Astrocyte (in vitro differentiated cells and primary cell): ENCODE measurements at places on chromosomes 11 and 22. TPM values are rescaled to one million over a fixed set of nuclear protein-coding genes. Genes with fewer than 3 reads are reported as not detected.

GRCh38 chr11:109075976-109076375 is 346.0 kb upstream of the C11orf87 start:
- no peak for DNase-seq
- H3K27me3 ChIP-seq: no peaks in the 10 kb centered on the region
- H3K4me3 ChIP-seq: no peak overlapping the region

Gene MYO7A
- 0.16 TPM in 1 of 2 replicates, not detected in the other for total RNA-seq

DNA sequence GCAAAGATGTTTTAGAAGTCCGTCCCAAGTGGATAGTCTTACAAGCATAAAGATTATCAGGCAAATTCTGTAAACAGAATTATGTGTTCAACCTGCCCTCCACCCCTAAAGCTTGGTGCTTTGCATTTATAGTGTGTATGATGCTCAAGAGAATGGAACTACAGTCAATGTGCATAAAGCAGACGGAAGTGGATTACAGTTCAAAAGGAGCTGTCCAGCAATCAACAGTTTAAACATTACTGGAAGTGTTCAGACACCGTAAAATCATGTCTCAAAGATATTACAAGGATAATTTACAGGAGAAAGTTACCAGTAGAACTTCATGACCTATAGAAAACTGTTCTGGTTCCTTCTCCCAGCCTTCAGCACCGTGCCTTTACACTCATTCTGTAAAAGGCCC is 1.0 kb downstream of the RIC3 start:
- H3K27ac ChIP-seq: no peak overlapping the region
- DNase-seq: no peak
- H3K4me3 ChIP-seq: no peak overlapping the region
- H3K4me1 ChIP-seq: peaks cover 6% of the 10 kb centered on the region
- H3K27me3 ChIP-seq: peaks cover 26% of the 10 kb centered on the region
- no peaks in the 10 kb centered on the region for H3K36me3 ChIP-seq

Gene UBQLN3
- total RNA-seq: not detected in 2 replicates

- DNase-seq: peak; percentile 81
- no peak overlapping the region for H3K4me3 ChIP-seq
- H3K27ac ChIP-seq: peak overlapping the region; percentile 67
- H3K36me3 ChIP-seq: peaks cover 5% of the 10 kb centered on the region
- no peaks in the 10 kb centered on the region for H3K27me3 ChIP-seq
Observed at GRCh38 chr22:31734512-31734911, 15.4 kb downstream of the PRR14L start.

GRCh38 chr11:34890089-34890488 is 26.1 kb downstream of the APIP start:
- no peaks in the 10 kb centered on the region for H3K4me1 ChIP-seq
- H3K27me3 ChIP-seq: no peaks in the 10 kb centered on the region
- no peak for DNase-seq
- H3K4me3 ChIP-seq: no peak overlapping the region

Gene SLC17A6
- not detected in 2 replicates for total RNA-seq

DNA sequence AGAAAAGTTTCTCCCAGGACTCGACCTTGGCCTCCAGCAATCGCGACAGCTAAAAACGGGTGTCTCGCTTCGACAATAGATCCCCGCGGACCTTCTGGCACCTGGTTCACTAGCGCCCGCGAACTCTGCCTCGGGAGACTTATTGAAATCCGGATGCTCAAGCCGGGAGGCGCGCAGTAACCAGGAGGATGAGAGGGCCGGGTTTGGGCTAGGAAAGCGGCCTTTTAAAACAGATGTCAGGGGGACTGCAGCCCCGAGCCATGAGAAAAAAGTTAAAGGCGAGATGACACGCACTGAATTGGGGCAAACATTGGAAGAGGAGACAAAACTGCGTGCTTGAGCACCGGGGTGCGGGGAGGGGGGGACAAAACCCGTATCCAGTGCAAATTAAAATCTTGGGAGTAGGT is 637 bp upstream of the ZBTB16 start:
- H3K4me1 ChIP-seq: no peaks in the 10 kb centered on the region
- no peak for DNase-seq
- peaks cover 56% of the 10 kb centered on the region for H3K27me3 ChIP-seq
- H3K36me3 ChIP-seq: no peaks in the 10 kb centered on the region

DNA sequence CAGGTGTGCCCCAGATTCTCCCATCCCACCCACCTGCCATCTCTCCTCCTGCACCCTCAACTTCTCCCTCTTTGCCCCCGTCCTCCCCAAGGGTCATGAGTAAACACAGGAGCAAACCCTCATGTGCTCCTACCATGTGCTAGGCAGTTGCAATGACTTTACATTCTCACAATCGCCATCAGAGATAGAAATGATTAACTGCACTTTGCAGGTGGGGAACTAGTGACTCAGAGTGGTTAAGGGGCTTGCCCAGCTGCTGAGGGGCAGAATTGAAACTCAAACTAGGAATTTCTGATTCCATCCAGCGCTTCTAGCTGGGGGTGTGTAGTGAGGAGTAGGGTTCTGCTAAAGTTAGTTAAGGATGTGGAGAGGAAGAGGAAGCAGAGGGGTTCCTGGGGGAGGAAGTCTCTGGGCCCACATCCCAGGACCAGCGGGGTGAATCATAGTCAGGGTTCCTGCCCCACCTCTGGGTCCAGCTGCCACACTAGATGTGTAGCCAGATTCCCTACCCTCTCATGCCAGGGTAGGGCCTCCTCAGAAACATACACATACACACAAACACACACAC is 16.0 kb upstream of the PRG2 start:
- peak; percentile 42 for DNase-seq
- H3K4me3 ChIP-seq: no peak overlapping the region
- no peak overlapping the region for H3K27ac ChIP-seq
- no peaks in the 10 kb centered on the region for H3K4me1 ChIP-seq

DNA sequence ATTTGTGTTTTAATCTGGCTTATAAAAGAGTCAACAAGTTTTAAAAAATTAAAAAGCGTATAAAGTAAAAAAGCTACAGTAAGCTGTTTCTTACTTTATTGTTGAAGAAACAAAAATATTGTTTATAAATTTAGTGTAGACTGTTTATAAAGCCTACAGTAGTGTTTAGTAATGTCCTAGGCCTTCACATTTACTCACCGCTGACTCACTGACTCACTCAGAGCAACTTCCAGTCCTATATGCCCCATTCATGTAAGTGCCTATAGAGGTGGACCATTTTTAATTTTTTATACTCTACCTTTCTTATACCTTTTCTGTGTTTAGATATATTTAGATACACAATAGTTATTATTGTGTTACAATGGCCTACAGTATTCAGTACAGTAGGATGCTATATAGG is 12.2 kb downstream of the MPPED2 start:
- H3K27ac ChIP-seq: no peak overlapping the region
- DNase-seq: peak; percentile 8
- H3K27me3 ChIP-seq: no peaks in the 10 kb centered on the region
- no peaks in the 10 kb centered on the region for H3K4me1 ChIP-seq
- no peaks in the 10 kb centered on the region for H3K36me3 ChIP-seq
- H3K4me3 ChIP-seq: no peak overlapping the region

GRCh38 chr22:38753948-38754750 is 1.6 kb downstream of the SUN2 start:
- peak overlapping the region; percentile 76 for H3K4me3 ChIP-seq
- H3K27ac ChIP-seq: no peak overlapping the region
- peak; percentile 58 for DNase-seq
- H3K4me1 ChIP-seq: peaks cover 18% of the 10 kb centered on the region
- H3K27me3 ChIP-seq: no peaks in the 10 kb centered on the region
- peaks cover 10% of the 10 kb centered on the region for H3K36me3 ChIP-seq

GRCh38 chr11:68142028-68142412 is 20.8 kb upstream of the CHKA start:
- H3K4me3 ChIP-seq: no peak overlapping the region
- H3K27ac ChIP-seq: no peak overlapping the region
- no peaks in the 10 kb centered on the region for H3K36me3 ChIP-seq

Gene ADSL
- 70.1 and 83.4 TPM in 2 replicates for total RNA-seq

DNA sequence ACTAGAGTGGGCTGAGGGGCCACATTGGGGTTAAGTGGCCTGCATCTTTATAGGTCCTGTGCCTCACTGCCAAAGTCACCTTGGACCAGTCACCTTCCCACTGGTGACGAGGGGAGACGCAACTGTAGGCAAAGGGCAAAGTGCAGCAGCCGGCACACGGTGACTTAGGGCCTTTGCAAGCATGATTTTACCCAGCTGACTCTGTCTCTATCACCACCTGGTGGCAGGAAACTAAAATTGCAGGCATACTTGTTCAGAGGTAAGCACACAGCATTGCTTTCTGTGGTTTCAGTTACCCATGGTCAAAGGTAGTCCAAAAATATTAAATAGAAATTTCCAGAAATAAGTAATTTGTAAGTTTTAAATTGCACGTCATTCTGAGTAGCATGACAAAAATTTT is 1164.4 kb downstream of the BRD1 start:
- no peaks in the 10 kb centered on the region for H3K36me3 ChIP-seq
- no peaks in the 10 kb centered on the region for H3K27me3 ChIP-seq
- no peak overlapping the region for H3K4me3 ChIP-seq
- DNase-seq: no peak
- H3K4me1 ChIP-seq: no peaks in the 10 kb centered on the region

Gene NXPE4
- total RNA-seq: not detected in 2 replicates

Gene PRG3
- total RNA-seq: not detected in 2 replicates

Gene LINC01488
- not detected in 2 replicates for total RNA-seq

DNA sequence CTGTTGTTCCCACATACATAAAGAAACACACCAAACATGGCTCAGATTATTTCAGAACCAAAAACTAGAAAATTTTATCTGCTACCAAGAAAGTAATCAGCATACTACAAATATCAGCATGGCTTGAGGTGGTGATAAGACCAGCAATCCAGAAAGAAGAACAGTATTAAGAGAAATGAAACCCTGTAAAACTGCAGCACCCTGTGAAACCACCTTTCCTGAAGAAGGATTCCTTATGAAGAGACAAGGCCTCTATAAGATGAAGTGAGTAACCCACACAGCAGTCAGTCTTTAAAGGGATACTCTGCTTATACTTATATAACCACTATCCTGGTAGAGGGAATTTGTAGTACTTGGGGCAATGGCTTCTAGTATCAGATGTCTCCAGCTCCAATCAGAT is 49.9 kb downstream of the RSF1 start:
- H3K4me3 ChIP-seq: no peak overlapping the region
- H3K27me3 ChIP-seq: no peaks in the 10 kb centered on the region
- no peak overlapping the region for H3K27ac ChIP-seq

GRCh38 chr11:61092280-61092766 is 10.0 kb upstream of the CD5 start:
- H3K36me3 ChIP-seq: no peaks in the 10 kb centered on the region
- H3K4me1 ChIP-seq: no peaks in the 10 kb centered on the region
- DNase-seq: no peak
- H3K27ac ChIP-seq: no peak overlapping the region
- H3K27me3 ChIP-seq: peaks cover 2% of the 10 kb centered on the region
- H3K4me3 ChIP-seq: no peak overlapping the region

DNA sequence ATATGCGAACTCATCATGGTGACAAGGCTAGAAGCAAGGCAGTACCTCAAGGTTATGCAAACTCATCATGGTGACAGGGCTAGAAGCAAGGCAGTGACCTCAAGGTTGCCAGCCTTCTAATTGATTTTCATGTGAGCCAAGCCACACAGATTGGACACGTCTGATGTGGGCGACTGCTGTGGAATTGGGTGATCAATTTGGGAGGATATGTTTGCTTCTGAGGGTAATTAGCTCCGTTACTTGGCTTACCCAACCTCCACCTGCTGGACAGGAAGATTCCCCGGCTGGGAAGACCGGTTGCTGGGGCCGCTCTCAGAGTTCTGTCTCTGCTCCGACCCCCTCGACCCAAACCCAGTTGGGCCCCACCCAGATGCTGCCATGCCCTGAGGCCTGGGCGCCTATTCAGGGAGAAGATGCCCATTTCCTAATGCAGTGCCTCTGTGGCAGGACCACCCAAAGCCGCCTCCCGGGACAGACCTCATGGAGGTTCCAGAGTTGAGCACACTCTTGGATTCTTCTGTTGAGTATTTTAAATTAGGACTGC is 69.9 kb upstream of the SHANK2 start:
- no peaks in the 10 kb centered on the region for H3K36me3 ChIP-seq
- no peak for DNase-seq
- no peak overlapping the region for H3K4me3 ChIP-seq
- no peaks in the 10 kb centered on the region for H3K27me3 ChIP-seq
- H3K4me1 ChIP-seq: no peaks in the 10 kb centered on the region

GRCh38 chr11:17209939-17210245 is 2.1 kb upstream of the PIK3C2A start:
- no peak overlapping the region for H3K4me3 ChIP-seq
- no peaks in the 10 kb centered on the region for H3K27me3 ChIP-seq
- peak overlapping the region; percentile 68 for H3K27ac ChIP-seq
- H3K36me3 ChIP-seq: no peaks in the 10 kb centered on the region
- DNase-seq: no peak
- peaks cover 15% of the 10 kb centered on the region for H3K4me1 ChIP-seq

DNA sequence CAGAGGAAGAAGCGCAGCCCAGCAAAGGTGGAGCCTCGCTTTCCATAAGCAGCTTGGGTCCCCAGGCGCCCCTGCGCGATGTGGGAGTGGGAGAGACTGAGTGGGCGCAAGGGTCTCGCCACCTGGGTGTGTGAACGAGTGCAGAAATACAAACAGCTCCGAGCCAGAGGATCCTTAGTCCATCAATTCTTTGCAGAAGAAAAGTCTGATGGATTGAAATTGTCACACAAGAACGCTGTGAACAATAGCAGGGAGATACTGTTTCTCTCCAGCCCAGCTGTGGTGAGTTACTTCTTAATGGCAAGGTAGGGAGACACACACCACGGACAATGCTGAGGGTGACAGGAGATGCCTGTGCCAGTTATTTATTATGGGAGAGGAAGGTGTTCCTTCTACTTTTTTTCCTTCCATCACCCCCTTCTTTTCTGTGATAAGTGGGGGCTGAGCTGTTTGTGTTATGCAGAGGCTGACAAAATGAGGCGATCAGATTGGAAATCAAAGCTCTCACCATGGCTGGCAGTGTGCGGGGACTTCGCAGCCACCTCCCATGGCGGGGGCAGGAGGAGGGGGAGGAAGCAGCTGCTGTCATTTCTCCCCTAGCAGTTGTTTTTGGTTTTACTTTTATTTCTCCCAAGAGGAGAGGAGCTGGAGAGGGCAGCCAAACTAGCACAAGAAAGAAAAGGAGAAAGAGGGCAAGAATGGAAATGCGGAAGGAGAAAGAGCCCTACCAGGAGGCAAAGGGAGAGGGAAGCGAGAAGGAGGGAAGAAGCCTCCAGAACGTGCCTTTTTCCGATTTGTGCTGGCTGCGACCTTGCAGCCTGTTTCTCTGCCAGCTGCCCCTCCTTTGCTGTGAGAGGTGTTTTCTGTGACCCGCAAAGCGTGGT is 755.8 kb downstream of the NTM start:
- peak overlapping the region; percentile 38 for H3K4me3 ChIP-seq
- H3K4me1 ChIP-seq: peaks cover 28% of the 10 kb centered on the region
- H3K36me3 ChIP-seq: no peaks in the 10 kb centered on the region
- peak overlapping the region; percentile 77 for H3K27ac ChIP-seq
- no peak for DNase-seq
- no peaks in the 10 kb centered on the region for H3K27me3 ChIP-seq

Gene C22orf42
- total RNA-seq: not detected in 2 replicates
